ENCODE measurements at places on chromosomes 6 and 20. TPM values are rescaled to one million over a fixed set of nuclear protein-coding genes. Genes with fewer than 3 reads are reported as not detected.

Gene VPS52
- 54.2 TPM for total RNA-seq

Gene C6orf132
- total RNA-seq = 20.3 TPM

Gene E2F3
- total RNA-seq = 18.6 TPM

Gene DAAM2
- total RNA-seq = 43.7 TPM

- peaks cover 41% of the 10 kb centered on the region for H3K4me1 ChIP-seq
- DNase-seq = peak; percentile 35
- H3K27me3 ChIP-seq = no peaks in the 10 kb centered on the region
- no peaks in the 10 kb centered on the region for H3K36me3 ChIP-seq
- H3K27ac ChIP-seq = peak overlapping the region; percentile 63
These were observed 33.0 kb downstream of the RRBP1 start for GRCh38 chr20:17648791-17649730.

GRCh38 chr20:57122536-57123489, 143.6 kb downstream of the BMP7 start:
- H3K36me3 ChIP-seq = no peaks in the 10 kb centered on the region
- H3K4me1 ChIP-seq = no peaks in the 10 kb centered on the region
- no peak for DNase-seq
- peaks cover 8% of the 10 kb centered on the region for H3K27me3 ChIP-seq
- no peak overlapping the region for H3K4me3 ChIP-seq

DNA sequence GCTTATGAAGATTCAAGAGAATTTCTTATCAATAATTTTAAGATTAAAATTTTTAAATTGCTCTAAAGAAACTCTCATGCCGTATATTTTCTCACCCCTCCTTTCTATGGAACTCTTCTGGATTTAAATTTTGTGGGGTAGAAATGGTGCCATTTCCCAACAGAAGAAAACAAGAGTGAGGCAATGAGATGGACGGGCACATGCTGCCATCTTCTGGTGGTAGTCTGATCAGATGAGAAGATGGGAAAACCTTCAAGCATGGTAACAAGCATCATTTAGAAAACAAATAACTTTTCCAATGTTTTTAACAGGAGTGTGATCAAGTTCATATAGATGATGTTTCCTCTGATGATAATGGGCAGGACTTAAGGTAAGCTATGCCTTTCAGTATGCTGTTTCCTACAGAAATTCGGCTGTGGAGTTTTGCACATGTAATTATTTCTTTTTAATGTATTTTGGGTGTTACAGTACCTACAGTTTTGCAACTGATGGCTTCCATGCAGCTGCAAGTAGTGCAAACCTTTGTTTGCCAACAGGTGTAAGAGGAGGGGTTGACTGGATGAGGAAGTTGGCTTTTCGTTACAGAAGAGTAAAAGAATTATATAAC, 271.4 kb downstream of the EYA4 start:
- no peak for DNase-seq
- H3K27ac ChIP-seq = no peak overlapping the region
- no peak overlapping the region for H3K4me3 ChIP-seq
- no peaks in the 10 kb centered on the region for H3K27me3 ChIP-seq

- no peaks in the 10 kb centered on the region for H3K36me3 ChIP-seq
- H3K4me1 ChIP-seq = no peaks in the 10 kb centered on the region
- no peak for DNase-seq
- no peak overlapping the region for H3K27ac ChIP-seq
These were observed 8.8 kb upstream of the SH3BGRL2 start for GRCh38 chr6:79622364-79622763.

All from left lung (tissue), 14 donors.